Stimulated activated naive CD4-positive, alpha-beta T cell (primary cell): ENCODE measurements at places on chromosomes 3 and 15.

GRCh38 chr3:126567696-126568438, 9.1 kb upstream of the C3orf22 start:
- no peak for DNase-seq

GRCh38 chr3:52978109-52978754, 67.6 kb downstream of the SFMBT1 start:
- DNase-seq: no peak

DNA sequence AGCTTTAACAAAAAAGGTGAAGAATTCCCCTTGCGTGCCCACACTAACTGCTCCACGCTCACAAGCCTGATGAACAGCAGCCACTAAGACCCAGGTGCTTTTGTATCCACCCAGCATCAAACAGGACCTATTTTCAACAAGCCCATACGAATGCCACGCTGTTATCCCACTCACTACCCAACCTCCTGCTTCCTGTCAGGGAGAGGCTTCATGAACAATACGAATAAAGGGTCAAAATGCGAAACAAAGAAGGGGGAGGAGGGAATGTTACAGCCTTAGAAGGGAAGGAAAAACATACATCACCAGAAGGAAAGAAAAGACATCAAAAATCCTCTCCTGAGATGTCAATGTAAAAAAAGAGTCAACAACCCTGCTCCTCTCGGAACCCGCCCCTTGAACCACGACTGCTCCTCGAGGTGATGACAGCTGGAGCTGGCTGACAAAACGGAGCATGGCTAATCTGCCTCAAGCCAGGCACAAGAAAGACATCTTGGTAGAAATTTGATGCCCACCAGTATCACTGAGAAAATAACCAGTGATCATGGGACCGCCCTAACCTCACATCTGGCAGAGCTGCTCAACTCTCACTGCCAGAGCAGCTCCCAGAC, 9.7 kb downstream of the ERC2 start:
- no peak for DNase-seq

GRCh38 chr3:31029706-31030105, 135.2 kb upstream of the GADL1 start:
- no peak for DNase-seq

- DNase-seq: peak; percentile 56
Observed at GRCh38 chr3:13461169-13462124, 18.7 kb upstream of the HDAC11 start.

- DNase-seq: no peak
Observed at GRCh38 chr15:25714538-25714840, 148.6 kb downstream of the ATP10A start.

DNA sequence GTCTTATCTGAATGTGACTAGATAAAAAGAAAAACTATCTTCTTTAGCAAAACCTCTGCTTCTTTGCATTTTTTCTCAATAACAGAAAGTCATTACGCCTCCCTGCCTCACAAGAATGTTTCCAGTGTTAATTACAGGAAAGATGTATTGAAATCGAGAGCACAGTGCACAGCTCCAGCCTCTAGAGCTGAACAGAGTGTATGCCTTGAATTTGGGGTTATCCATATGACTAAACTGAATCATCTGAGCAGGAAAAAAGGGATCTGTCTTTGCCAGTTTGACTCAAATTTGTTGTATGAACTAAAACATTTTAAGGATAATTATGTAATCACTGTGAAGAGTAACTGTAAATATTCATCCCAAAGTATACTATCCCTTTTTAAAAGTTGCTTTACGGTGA, 149.1 kb upstream of the CGNL1 start:
- no peak for DNase-seq

DNA sequence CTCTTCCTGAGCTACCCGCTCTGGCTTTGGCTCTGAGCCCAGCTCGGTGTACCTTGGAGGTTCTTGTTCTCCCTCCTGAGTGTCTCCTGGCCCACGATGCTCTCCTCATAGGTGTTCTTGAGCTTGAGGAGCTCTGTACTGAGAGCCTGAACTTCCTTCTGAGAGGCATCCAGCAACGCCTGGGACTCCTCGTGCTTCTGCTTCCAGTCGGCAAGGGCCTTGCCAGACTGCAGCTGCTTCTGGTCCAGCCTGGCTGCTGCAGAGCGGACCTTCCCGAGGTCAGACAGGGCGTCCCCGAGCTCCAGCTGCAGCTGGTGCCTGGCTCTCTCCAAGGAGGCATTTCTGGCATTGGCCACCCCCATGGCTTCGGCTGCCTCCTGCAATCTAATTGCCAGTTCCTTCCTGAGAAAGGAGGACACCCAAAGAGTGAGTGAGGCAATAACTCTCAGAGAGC, 99.8 kb downstream of the MYH15 start:
- no peak for DNase-seq

GRCh38 chr15:77554306-77555080, 78.2 kb downstream of the LINGO1 start:
- no peak for DNase-seq

- no peak for DNase-seq
Observed at GRCh38 chr15:98889930-98890695, 117.5 kb downstream of the PGPEP1L start.

- DNase-seq: no peak
Observed at GRCh38 chr3:50089609-50089945, 858 bp downstream of the RBM5 start.

- no peak for DNase-seq
Observed at GRCh38 chr3:14636496-14637087, 15.0 kb upstream of the CCDC174 start.

DNA sequence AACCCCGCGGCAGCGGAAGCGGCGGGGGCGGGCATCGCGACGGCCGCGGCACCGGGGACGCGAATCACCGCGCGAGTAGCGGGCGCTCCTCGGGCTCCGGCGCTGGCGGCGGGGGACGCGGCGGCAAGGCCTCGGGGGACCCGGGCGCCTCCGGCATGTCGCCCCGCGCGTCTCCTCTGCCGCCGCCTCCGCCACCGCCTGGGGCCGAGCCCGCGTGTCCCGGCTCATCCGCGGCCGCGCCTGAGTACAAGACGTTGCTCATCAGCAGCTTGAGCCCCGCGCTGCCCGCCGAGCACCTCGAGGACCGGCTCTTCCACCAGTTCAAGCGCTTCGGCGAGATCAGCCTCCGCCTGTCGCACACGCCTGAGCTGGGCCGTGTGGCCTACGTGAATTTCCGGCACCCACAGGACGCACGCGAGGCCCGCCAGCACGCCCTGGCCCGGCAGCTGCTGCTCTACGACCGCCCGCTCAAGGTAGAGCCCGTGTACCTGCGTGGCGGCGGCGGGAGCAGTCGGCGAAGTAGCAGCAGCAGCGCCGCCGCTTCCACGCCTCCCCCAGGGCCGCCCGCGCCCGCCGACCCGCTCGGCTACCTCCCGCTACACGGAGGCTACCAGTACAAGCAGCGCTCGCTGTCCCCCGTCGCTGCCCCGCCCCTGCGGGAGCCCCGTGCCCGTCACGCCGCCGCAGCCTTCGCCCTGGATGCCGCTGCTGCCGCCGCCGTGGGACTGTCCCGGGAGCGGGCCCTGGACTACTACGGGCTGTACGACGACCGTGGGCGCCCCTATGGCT, 675 bp downstream of the RBM15B start:
- peak; percentile 35 for DNase-seq

- no peak for DNase-seq
Observed at GRCh38 chr3:43266451-43266850, 19.9 kb upstream of the SNRK start.

DNA sequence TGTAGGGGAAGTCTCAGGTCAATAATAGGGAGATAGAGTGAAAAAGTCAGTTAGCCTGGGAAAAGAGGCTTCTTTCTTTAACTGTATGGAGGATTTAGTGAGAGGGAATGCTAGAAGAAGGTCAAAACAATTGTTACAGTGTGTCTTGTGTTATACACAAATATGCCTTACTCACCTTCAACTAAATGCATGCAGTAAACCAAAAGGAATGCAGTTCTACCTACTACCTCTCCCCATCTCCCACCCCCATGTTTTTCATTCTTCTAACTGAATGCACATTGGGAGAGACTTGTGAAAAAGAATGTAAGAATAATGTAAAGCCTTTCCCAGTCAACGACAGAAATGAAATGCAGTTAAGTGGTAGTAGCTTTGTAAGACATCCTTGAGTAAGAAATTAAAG, 33.8 kb downstream of the CCDC66 start:
- no peak for DNase-seq

GRCh38 chr3:28672406-28672805, 323.8 kb upstream of the AZI2 start:
- DNase-seq: no peak
